ENCODE measurements at places on chromosomes 12 and 14. TPM values are rescaled to one million over a fixed set of nuclear protein-coding genes. Genes with fewer than 3 reads are reported as not detected.
A peak's percentile ranks its signal among the peaks of the same experiment; 100 is the strongest.

DNA sequence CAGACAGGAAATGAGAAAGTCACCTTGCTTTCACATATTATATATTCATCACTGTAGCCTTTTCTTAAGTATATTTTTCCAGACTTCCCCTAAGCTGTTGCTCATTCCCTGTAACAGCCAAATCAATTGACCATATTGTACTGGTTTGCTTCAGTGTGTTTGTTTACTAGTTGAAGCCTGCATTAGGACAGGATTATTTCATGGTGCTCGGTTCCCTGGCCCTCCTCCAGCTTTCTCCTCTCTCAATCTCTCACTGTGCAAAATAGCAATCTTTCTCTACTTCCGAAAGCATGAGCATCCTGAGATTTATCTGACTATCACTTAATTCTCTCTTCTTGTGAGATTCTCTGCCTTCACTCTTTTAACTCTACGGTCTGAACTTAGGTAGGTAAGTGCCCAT lies 2.4 kb downstream of the SLC35F4 start:
- DNase-seq, result peak; percentile 41

The TTC8 gene
- total RNA-seq, result 36.5 TPM

- no peak for DNase-seq
Observed at GRCh38 chr12:2325519-2325918, 272.7 kb downstream of the CACNA1C start.

The SLC24A4 gene
- not detected for total RNA-seq

- DNase-seq, result no peak
Observed at GRCh38 chr14:72104011-72104613, 171.9 kb downstream of the RGS6 start.

The UTP20 gene
- 18.3 TPM for total RNA-seq

- DNase-seq, result no peak
Observed at GRCh38 chr14:61608245-61609165, 86.8 kb upstream of the HIF1A start.

GRCh38 chr14:101737414-101738339 lies 23.8 kb upstream of the PPP2R5C start:
- peak; percentile 19 for DNase-seq

DNA sequence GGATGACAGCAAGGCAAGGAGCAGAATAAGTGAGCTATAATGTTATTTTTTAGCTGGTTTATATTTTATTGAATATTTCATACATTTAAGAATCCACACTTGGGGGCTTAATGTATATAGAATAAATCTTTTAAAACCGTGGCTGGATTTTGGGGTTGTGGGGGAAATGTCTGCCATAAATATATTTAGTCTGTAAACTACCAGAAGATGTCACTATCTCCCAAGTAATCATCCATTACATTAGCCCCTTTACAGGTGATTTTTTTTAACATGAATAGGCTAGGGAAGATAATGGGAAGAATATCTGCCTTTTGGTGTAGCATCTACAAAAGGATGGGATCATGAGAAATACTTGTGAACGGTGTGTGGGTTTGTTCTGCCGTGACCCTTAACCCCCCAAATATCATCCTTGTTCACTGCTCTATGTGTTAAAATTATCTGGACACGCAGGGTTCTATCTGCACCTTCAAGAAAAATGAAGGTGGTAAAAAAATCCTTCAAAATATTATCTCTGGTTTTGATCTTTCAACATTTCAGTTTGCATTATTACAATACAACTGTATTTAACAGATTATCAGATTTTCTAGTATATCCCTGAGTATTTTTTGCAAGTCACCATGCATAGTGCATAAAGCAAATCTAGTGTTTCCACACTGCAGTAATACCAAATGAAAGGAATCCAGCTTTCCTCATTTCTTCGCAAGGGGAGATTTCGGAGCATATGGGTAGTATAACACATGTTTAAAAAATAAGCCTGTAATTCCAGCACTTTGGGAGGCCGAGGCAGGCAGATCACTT lies 8.0 kb upstream of the SLC17A8 start:
- no peak for DNase-seq

- no peak for DNase-seq
Observed at GRCh38 chr12:64510667-64511066, 58.7 kb downstream of the TBK1 start.

DNA sequence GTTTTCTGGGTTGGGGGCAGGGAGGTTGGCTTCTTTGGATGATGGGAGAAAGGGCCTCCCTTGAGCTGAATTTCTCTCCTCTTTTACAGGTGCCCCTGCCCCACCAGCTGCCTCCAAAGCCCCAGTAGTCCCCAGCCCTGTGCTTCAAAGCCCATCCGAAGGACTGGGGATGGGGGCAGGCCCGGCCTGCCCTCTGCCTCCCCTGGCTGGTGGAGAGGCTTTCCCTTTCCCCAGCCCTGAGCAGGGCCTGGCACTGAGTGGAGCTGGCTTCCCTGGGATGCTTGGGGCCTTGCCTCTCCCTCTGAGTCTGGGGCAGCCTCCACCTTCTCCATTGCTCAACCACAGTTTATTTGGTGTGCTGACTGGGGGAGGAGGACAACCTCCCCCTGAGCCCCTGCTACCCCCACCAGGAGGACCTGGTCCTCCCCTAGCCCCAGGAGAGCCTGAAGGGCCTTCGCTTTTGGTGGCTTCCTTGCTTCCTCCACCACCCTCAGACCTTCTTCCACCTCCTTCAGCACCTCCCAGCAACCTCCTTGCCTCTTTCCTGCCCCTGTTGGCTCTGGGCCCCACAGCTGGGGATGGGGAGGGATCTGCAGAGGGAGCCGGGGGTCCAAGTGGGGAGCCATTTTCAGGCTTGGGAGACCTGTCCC lies 4.0 kb downstream of the MBD6 start:
- DNase-seq, result no peak

GRCh38 chr14:101719708-101720107 lies 41.8 kb upstream of the PPP2R5C start:
- DNase-seq, result peak; percentile 42

- peak; percentile 68 for DNase-seq
Observed at GRCh38 chr14:103503296-103503695, 19.3 kb downstream of the CKB start.

DNA sequence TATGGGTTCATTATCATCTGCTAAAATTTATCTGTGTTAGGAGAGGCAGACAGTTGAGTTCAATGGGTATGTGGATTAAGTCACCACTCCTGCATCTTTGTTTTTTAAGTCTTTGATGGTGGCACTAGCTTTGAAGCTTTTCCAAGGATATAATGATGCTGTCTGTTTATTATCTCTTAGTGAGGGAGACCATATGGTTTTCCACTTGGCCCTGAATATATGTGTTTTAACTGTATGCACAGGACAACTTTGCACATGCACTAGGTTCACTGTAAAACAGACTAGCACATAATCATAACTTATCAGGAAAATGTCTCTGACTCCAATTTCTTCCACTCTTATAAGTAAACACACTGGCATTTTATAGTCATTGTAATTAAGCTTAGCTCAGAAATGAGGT lies 8.9 kb downstream of the OR6C74 start:
- no peak for DNase-seq

- DNase-seq, result no peak
Observed at GRCh38 chr12:105590571-105590970, 260.1 kb downstream of the C12orf75 start.

DNA sequence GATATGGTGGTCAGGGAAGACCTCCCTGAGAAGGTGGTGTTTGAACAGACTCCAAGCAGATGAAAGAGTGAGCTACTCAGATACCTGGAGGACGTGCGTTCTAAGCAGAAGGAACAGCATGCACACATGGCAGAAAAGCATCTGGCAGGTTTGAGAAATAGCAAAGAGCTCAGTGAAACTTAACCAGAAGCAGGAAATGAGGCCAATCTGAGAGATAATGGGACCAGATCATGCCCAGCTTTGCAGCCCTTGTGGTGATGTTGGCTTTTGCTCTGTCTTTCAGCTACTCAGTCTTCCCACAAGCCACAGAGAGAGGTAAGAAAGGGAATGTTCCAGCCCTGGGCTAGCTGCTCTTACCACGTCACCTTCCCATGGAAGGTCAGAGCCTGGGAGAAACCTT lies 176.3 kb upstream of the GSC start:
- no peak for DNase-seq

The DAO gene
- not detected for total RNA-seq

GRCh38 chr12:26152507-26153102 lies 27.8 kb upstream of the BHLHE41 start:
- no peak for DNase-seq
